ENCODE measurements at places on chromosomes 6 and 20.

GRCh38 chr6:127119102-127120022, 891 bp downstream of the RSPO3 start:
- DNase-seq, result no peak

GRCh38 chr20:11212272-11212671, 538.5 kb upstream of the JAG1 start:
- DNase-seq, result no peak

DNA sequence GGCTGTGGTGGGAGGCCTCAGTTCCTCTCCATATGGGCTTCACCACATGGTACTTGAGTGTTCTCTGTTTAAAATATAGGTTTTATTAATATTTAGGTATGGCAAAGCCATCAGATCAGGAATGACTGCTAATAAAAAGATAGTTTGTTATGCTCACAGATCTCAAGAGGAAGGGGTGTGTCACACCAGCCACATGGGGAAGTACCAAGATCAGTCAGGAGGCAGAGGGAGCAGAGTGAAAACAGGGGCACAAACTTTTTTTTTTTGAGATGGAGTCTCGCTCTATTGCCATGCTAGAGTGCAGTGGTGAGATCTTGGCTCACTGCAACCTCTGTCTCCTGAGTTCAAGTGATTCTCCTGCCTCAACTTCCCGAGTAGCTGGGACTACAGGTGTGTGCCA, 92.1 kb upstream of the GCM1 start:
- no peak for DNase-seq

DNA sequence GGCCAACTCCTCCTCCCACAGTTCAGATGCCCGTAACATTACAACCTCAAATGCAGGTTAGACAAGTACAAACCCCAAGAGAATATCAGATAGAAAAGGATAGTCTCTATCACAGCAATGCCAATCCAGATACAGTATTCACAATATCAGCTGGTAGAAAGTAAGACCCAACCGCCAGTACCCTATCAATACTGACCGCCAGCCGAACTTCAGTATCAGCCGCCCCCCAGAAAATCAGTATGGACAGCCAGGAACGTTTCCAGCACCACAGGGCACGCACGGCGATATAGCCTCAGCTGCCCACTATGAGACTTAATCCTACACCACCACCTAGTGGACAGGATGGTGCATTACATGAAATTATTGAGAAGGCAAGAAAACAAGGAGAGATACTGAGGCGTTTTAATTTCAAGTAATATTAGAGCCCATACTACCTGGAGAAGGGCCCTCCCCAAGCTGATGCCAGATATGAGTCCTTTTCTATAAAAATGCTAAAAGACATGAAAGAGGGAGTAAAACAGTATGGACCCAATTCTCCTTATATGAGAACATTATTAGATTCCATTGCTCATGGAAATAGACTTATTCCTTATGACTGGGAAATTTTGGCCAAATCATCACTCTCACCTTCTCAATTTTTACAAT, 17.6 kb upstream of the EIF2S2 start:
- no peak for DNase-seq

- DNase-seq, result no peak
These were observed 9.2 kb upstream of the CPNE1 start for GRCh38 chr20:35673884-35674283.

- no peak for DNase-seq
These were observed 17.8 kb upstream of the PTGIS start for GRCh38 chr20:49585585-49586245.

DNA sequence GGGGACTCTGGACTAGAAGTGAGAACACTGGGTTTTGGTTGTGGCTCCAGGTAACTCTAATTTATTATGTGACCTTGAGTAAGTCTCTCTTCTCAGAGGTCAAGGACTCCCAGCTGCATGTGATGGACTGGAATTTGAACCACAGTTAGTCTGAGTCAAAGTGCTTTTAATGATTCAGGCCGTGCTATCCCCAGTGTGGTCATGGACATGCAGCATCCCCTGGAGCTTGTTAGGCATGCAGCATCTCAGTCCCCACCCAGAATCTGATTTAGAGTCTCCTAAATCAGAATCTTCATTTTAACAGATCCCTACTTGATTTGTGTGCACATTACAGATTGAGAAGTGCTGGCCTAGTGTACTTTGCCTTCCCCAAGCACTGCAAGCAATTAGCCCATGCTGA, 74.2 kb downstream of the TOX2 start:
- no peak for DNase-seq

All from fibroblast of skin of left biceps (primary cell).